ENCODE measurements at places on chromosomes 11 and 22.
A peak's percentile ranks its signal among the peaks of the same experiment; 100 is the strongest.

- peak; percentile 9 for DNase-seq
Observed at GRCh38 chr11:33772300-33772699, 2.0 kb downstream of the FBXO3 start.

DNA sequence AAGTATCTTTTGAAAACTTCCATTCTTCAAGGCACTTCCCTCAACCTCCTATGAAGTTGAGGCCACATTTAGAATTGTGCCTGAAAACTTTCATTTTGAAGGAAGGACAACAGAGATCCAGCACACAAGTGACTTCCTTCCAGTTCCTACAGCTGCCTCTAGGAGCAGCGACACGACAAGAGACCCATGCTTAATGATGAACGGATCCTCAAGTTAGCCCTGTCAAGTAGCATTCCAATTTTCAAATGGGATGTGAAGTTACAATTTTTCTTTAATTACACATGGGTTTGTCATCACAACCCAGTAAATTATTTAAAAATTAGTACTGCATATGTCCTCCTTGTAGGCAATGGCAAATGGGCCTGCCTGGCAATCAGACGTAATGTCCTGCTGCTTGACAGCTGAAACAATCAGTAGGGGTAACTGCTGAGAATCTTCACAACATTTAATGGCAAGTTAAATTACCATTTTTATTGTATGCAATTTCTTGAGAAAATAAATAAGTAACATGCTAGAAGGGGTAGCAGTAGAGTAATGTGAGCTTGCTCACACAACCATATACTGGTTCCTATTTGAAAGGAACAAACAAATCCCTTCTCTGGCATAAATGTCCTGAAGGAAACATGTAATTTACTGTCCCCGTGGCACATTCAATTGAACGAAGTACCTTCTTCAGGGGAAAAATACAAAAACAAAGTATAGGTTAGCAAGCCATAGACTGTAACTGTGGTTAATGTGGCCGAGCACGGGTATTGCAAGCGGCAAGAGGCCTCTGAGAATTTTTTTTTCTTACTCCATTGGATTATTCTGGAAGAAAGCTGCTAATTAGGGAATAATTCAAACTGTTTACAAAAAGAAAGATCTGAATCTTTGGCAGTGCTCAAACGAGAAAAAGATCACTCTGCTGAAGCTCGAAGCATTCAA lies 288.3 kb downstream of the CADM1 start:
- no peak for DNase-seq

- DNase-seq, result no peak
Observed at GRCh38 chr11:282171-282570, 4.0 kb downstream of the NLRP6 start.

DNA sequence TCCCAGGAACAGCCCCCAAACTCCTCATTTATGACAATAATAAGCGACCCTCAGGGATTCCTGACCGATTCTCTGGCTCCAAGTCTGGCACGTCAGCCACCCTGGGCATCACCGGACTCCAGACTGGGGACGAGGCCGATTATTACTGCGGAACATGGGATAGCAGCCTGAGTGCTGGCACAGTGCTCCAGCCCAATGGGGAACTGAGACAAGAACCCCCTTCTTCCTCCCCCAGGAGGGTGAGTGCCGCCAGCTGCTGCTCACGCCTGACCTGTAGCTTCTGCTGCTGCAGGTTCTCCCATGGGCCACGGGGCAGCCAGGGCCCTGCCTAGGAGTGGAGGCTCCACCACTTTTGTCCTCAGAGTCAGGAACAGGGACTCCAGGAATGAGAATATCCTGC lies 78.2 kb downstream of the VPREB1 start:
- no peak for DNase-seq

- DNase-seq, result no peak
Observed at GRCh38 chr11:26527685-26528084, 44.4 kb downstream of the MUC15 start.

DNA sequence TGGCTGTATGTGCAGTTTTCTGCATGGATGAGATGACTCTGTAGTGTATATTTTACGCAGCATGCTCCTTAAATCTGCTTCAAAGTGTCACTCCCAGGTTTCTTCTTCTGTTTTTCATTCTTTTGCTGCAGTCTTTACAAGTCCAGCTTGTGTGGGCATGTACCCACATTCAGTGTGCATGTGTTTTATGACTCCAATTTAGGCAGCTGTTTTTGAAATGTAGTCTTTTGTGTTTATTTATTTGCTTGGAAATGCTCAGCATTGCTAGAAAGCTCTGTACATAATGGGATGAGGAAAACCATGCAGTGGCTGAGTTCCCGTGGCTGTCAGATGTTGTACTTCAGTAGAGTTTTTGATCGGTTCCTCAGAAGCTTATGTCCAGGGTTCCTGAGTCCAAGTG lies 138.5 kb downstream of the ARHGAP42 start:
- DNase-seq, result no peak

GRCh38 chr11:31645747-31646146 lies 136.2 kb downstream of the ELP4 start:
- peak; percentile 91 for DNase-seq

DNA sequence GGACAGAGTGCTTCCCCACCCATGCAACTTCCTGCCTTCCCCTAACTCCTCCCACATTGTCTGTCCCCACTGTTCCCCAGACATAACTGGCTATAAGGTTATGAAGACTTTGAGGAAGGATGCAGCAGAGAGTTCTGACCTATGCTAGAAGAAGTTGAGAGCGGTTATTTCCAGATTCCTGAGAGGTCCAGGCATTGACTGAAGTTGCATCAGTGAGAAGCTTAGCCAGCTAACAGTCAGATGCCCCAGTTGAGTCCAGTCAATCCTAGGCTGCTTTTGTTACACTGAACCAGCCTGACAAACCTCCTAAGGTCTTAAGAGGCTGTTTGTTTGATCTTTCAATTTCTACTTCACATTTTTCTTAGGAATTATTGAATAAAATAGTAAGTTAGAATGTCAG lies 937.9 kb upstream of the CCDC90B start:
- DNase-seq, result no peak

GRCh38 chr11:62774407-62774806 lies 3.2 kb downstream of the TAF6L start:
- no peak for DNase-seq

GRCh38 chr11:91394073-91394726 lies 830.4 kb upstream of the FAT3 start:
- no peak for DNase-seq

DNA sequence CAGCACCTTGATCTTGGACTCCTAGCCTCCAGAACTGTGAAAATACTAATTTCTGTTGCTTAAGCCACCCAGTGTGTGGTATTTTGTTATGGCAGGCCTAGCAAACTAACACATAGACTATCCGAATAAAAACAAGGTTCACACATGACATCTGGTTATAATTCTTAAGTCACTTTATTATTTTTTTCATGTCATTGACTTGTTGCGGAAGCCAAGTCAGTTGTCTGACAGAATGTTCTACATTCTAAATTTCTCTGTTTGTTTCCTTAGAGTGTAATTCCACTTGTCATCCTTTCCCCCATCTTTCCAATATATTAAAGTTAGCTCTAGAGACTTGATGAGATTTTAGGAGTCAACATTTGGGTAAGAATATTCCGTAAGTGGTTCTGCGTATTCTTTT lies 40.6 kb downstream of the RAB30 start:
- DNase-seq, result no peak

GRCh38 chr11:125435461-125436238 lies 60.4 kb downstream of the FEZ1 start:
- no peak for DNase-seq

- DNase-seq, result no peak
Observed at GRCh38 chr11:116366980-116367645, 405.7 kb downstream of the BUD13 start.

DNA sequence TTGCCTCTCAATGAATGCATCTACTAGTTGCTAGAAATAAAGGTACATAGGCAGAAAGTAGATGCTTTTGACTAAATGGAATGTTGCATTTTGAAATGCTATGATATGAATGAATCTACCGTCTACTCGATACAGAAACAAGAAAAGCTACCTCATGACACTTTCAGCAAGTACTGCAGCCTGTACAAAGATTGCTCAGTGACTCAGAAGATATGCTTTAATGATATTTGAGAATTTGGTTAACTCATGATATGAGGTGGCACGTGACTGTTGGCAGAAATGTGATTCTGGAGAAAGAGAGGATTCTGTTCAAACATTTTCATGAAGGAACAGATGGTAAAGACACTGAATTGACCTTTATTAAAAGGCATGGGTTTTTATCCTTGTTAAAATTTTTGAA lies 76.0 kb downstream of the HSD17B12 start:
- DNase-seq, result peak; percentile 47

DNA sequence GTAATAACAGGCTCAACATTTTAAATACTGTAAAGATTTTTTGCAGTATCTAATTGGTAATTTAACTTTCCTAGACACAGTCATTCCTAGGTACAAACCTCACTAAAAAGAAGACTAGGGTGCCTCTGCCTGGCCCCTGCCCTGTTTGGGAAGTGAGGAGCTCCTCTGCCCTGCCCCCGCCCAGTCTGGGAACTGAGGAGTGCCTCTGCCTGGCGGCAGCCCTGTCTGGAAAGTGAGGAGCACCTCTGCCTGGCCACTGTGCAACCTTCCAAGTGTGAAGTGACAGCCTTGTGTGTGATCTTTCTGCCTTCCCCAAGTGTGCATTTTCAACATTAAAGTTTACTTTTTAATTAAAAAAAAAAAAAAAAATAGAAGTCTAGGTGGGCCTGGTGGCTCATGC lies 4.2 kb downstream of the CHORDC1 start:
- DNase-seq, result no peak

DNA sequence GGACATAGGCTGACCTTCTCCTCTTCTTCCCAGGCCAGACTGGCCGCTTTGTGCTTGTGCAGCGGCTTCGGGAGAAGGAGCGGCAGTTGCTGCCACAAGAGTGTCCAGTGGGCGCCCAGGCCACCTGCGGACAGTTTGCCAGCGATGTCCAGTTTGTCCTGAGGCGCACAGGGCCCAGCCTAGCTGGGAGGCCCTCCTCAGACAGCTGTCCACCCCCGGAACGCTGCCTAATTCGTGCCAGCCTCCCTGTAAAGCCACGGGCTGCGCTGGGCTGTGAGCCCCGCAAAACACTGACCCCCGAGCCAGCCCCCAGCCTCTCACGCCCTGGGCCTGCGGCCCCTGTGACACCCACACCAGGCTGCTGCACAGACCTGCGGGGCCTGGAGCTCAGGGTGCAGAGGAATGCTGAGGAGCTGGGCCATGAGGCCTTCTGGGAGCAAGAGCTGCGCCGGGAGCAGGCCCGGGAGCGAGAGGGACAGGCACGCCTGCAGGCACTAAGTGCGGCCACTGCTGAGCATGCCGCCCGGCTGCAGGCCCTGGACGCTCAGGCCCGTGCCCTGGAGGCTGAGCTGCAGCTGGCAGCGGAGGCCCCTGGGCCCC lies 1.4 kb downstream of the RASSF7 start:
- no peak for DNase-seq

GRCh38 chr22:34490886-34491285 lies 570.6 kb upstream of the LARGE1 start:
- DNase-seq, result no peak

- DNase-seq, result no peak
Observed at GRCh38 chr11:127252321-127252720, 251.8 kb upstream of the KIRREL3 start.

DNA sequence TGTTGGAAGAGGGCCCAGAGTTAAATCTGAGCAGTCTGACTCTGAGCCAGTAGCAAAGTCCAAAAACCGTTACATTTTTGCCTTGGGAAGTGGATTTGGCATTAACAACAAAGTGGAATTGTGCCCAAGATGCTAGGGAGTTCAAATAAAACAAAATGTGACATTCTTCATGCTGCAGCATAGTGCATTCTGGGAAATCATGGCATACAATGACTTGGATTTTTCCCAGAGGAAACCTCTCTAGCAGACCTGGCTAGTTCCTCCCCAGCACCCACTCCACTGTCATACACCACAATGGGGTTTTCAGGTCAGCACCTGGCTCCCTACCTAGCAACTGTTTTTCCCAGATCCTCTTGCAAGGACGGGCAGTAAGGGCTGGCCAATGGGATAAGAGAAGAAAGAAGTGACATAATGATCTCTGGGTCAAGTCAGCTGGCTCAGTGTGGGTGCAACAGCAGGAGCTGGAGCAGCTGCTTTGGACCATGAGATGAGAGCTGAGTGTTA lies 24.8 kb upstream of the CYB5R3 start:
- DNase-seq, result peak; percentile 28

- DNase-seq, result no peak
Observed at GRCh38 chr11:57545883-57546282, 8.5 kb downstream of the SMTNL1 start.

GRCh38 chr11:116108161-116108560 lies 603.9 kb upstream of the CADM1 start:
- DNase-seq, result no peak

DNA sequence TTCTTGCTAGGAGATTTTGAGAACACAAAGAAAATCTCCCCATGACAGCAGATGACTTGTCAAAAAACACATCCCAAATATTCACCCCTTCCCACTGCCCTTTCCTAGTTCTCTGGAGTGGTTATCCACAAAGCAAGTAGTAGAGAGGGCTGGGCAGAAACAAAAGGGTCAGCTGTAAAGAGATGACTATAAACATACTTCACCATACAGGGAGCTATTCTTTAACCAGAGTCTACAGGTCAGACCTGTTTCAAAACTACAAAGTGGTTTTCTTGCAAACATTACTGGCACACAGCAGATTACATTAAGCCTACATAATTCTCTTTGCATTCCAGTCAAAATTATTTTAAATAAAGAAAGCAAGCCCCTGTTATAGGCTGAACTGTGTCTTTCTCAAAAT lies 47.7 kb upstream of the NFRKB start:
- no peak for DNase-seq

GRCh38 chr11:13954591-13954990 lies 7.9 kb upstream of the SPON1 start:
- DNase-seq, result no peak

- DNase-seq, result peak; percentile 47
Observed at GRCh38 chr22:33921525-33922348, 1.5 kb upstream of the LARGE1 start.

DNA sequence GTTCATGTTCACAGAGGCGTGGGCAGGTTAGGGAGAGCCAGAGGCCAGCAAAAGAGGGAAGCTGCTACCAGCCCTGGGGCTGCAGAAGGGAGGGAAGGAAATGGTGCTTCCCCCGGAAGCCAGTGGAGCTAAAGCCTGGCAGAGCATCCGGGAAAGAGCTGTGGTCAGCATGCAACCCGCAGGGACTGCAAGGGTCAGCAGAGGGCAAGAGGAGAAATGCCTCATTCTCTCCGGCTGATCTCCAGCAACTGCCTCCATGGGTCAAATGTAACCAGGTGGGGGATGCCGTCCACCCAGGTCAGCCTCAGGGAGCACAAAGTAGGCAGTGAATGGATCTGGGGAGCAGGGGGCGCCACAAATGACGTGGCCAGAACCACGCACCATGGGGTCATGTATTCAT lies 36.9 kb upstream of the PRR5 start:
- DNase-seq, result no peak
